ENCODE measurements at places on chromosomes 3 and 15.

DNA sequence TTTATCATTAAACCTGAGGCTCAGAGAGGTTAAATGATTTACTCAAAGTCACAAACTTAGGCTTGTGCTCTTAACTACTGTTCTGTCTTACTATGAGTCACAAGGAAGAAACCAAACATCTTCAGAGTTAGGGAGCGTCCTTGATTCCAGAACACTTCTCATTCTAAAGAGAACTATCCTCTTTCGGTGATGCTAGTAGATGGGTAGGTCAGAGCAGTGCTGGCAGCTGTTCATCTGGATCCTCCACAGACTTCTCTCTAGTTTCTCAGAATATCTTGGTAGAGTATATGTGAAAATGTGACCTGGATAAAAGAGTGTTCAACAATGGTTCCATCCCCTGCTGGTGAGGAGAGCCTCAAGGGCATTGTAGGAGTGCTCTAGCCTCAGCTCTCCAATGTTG lies 3.3 kb downstream of the ARL6IP5 start:
- no peak for DNase-seq

DNA sequence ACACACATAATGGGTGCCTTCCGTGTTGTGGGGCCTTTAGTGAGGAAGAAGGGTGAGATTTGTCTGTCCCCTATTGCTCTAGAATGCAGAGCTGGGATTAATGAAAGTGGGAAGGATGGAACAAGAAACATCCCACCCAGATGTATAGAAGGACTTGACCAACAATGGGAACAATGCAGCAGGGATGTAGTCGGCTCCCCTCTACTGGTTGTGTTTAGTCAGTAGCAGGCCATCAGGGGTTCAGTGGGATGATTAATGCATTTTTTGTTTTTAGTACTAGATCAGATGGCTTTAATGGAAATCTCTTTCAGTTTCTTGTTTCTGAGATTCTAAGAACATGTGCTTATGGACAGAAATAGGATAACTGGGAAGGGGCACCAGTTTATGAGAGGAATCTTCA lies 156.0 kb upstream of the ROPN1 start:
- no peak for DNase-seq

- no peak for DNase-seq
Measured at GRCh38 chr3:153260681-153261080, 98.7 kb downstream of the RAP2B start.

DNA sequence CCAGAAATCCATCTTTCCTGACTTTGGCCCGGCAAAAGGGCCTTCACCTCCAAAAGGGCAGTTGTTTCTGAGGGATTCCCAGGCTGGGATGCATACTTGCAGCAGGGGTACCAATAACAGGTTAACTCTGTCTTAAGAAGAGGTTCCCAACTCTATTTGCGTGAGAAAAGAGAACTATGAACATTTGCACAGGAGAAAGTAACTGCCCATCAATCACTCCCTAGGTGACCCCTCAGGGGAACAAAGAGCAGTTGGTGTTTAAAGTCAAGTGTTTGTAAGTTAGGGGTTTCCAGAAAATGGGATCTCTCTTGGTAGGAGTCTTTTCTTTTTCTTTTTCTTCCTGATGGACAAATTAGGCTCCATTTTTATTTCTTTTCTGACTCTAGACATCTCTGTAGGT lies 97.3 kb downstream of the EPHB1 start:
- DNase-seq = no peak

DNA sequence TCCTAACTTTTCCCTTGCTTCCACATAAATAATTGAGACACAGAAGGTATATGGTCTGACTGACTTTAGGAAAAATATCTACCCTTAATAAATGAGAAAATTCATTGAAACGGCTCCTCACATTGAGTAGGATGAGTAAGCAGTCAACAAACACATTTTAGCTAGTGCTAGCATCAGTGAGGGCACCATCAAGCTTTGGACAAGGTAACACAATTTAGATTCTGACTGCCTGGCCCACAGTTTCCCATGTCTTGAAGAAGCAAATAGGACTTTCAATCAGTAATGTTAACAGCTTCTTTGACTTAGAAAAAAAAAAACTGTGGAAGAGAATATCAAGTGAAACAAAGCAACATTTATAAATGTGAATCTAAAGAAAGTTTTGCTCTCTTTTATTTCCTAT lies 70.1 kb upstream of the MBNL1 start:
- no peak for DNase-seq

DNA sequence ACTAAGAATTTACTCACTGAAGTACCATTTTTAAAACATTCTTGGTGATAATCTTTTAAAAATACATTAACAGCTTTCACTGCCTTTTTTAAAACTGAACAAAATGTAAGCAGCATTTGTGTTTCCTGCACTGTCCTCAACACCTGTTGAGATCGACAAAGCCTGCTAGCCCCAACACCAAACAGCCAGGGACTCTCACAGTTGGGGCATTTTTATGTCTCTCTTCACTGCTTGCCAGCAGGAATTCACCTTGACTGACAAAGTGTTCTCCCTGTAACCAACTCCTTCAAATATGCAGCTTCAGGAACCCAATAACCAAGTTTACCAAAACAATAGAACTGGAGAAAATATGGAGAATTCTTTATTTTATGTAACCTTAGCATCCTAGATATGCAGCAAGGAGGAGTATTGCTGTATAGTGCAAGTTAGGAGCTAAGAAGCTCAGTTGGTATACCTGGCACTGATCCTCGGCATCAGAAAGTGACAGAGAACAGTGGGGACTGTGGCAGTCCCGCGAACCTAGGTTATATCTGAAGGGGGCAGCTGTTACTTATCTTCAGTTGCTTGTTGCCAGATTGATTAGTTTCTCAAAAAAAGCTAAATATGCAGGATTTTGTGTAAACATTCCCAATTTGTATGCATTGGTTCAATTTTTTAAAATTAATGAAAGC lies 223.6 kb downstream of the CDIN1 start:
- no peak for DNase-seq

- DNase-seq = no peak
Measured at GRCh38 chr3:183507551-183507950, 48.0 kb downstream of the KLHL6 start.

- no peak for DNase-seq
Measured at GRCh38 chr3:4695846-4696245, 202.7 kb downstream of the ITPR1 start.

- DNase-seq = no peak
Measured at GRCh38 chr3:45318689-45319088, 69.7 kb upstream of the LARS2 start.

DNA sequence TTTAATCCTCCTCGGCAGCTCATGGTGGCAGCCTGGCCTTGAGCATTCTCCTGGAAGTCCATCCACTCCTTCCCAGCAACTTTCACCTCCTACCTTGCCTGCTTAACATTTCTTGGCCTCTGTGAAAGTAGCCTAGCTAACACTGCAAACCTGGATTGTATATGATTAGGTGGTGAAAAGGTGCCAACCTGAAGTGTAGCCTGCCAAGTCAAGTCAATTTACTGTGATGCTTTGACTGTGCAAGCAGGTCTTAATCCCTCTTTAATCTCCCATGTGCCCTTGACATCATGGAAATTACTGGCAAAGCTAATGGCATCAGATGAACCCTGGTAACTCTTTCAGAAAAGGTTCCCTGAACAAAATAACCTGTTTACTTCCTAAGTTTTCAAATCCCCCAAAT lies 169.7 kb upstream of the NR2F2 start:
- no peak for DNase-seq

DNA sequence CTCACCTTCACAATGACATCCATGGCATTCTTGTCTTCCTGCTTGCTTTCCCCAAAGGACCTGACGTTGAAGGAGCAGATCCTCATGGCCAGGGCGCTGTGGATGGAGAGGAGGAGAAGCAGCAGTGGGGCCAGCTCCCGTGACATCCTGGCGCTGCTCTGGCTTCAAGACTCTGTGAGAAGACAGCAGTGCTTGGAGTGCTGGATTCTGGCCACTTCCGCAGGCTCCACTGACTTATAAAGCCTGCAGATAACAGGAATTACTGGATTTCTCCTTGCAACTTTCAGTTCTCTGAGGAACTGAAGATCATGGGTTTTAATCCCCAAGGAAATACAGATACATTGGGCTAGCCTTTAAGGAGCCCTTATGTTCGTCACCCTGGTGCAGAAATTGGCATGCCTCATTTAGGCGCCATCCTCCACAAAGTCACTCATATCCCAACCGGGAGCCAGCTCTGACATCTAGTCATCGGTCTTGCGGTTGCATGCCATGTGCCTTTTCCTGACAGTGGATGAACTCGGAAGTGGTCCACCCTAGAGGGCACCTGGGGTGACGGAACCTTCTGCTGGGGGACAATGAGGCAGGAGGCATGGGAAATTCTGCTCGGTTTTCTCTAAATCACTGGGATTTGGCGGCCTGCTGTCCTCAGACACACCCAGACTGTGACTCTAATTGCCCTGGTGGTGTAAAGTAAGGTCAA lies at the start of gene DNASE1L3:
DNASE1L3 (minus strand) TSS at position 212 of the 700 bp plus-strand sequence; CDS start at position 146, 66 bp downstream.
- no peak for DNase-seq

GRCh38 chr3:89690646-89691045 lies 583.2 kb downstream of the EPHA3 start:
- no peak for DNase-seq

GRCh38 chr15:74245342-74245931 lies 9.3 kb downstream of the CCDC33 start:
- DNase-seq = no peak

DNA sequence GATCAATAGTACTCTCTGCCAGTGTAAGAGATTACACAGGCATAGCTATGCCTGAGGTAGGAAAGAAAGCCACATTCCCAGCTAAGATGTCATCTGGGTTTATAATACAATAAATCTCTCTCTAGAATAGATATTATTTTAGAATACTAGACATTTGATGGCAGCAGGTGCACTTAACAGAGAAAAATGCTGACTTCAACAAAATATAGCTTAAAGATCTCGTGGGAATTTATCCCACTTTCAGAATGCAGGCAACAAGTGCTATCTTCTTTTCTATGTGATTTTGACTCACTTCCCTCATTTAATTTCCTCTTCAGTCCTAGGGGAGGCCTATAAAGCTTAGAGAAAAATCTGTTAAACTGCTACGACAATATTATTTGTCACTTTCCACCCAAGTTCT lies 60.9 kb upstream of the FSIP1 start:
- DNase-seq = no peak

DNA sequence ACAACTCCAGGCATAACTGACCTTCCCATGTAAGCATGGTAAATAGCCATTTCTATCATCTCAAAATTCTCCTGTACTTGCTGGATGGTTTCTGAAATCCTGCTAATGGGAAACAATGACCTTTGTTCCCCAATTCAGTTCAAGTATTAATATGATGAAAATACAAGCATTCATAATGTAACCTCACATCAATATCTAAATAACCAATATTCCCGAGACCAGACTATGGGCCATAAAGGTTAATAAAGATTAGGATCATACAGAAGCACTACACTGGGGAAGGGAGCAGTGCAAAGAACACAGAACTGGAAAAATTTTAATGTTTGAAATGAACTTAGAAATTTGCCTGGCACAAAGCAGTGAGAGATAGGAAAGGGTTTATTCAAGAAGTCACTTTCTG lies 151.3 kb upstream of the SETMAR start:
- DNase-seq = no peak

- DNase-seq = no peak
Measured at GRCh38 chr3:62065985-62066693, 307.2 kb downstream of the FEZF2 start.

DNA sequence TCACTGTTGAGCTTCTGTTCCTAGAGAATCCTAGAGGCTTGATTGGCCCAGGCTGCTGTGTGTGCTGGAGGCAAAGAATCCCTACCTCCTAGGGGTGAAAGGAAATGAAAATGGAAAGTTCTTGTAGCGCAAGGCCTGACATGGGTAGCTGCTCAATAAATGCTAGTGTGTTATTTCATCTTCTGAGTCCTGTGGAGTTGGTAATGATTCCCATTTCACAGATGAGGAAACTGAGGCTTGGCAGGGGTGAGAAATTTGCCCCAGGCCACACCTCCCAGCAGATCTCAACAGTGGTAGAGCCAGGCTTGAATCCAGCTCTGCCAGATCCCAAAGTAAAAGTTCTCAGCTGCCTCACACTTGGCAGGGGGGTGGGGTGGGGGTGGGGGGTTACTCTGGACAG lies 26.1 kb downstream of the HDAC11 start:
- no peak for DNase-seq

DNA sequence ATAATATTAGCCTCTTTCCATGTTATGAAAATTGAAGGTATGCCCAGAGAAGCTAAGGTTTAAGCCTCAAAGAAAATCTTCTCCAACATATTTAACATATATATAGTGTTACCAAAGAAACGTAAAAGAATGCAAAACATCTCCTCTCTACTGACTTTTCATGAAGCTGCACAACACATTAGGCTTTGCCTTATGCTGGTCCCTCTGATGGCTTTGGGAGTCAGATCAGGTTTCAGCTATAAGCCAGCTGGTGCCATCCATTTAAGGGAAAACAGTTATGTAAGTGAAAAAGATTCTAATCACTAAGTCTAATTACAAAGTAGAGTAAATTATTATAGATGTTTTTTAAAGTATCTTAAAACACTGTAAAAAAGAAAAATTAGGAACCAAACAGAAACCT lies 410.5 kb downstream of the LSAMP start:
- no peak for DNase-seq

DNA sequence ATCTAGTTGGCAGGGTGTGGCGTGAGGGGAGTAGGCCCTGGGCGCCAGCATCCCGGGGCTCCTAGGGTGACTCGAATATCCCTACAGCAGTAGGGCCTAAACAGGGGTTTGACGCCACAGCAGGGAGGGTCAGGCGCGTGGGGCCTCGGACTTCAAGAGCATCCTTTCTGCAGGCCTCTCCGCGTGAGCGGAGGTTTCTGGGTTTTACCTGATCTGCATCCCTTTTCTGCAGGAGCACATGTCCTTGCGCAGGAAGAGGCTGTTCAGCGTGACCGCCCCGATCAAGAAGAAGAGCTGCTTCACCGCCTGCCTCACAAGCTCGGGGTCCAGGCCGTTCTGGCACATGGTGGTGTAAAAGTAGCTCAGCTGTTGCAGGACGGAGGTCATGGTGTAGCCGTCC lies 13.5 kb upstream of the GNB5 start:
- DNase-seq = no peak

DNA sequence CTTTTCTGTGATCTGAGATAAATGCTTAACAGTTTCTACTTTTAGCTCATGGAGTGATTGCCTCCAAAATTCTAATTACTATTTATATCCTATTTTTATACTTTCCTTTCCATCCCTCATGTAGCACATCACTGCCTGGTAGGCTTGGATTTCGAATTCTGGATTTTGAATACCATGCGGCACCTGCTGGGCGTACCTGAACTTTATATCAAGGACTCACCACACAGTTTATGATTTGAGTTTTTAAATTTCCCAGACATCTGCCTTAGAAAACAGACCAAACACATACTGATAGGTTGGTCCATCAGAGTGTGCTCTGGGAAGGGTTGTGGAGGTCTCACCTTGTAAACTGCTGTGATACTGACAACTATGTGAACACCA lies 6.4 kb downstream of the TRAK1 start:
- no peak for DNase-seq

Data from activated CD8-positive, alpha-beta memory T cell treated with anti-CD3 and anti-CD28 coated beads, Interleukin-2, amount 50 U/mL, for 4 hours (primary cell).